Stimulated activated CD4-positive, alpha-beta T cell treated with anti-CD3 and anti-CD28 coated beads, Interleukin-1b, Interleukin-23, amount 100 ng/mL, for 1 hour (primary cell): ENCODE measurements at places on chromosomes 2 and 18.

DNA sequence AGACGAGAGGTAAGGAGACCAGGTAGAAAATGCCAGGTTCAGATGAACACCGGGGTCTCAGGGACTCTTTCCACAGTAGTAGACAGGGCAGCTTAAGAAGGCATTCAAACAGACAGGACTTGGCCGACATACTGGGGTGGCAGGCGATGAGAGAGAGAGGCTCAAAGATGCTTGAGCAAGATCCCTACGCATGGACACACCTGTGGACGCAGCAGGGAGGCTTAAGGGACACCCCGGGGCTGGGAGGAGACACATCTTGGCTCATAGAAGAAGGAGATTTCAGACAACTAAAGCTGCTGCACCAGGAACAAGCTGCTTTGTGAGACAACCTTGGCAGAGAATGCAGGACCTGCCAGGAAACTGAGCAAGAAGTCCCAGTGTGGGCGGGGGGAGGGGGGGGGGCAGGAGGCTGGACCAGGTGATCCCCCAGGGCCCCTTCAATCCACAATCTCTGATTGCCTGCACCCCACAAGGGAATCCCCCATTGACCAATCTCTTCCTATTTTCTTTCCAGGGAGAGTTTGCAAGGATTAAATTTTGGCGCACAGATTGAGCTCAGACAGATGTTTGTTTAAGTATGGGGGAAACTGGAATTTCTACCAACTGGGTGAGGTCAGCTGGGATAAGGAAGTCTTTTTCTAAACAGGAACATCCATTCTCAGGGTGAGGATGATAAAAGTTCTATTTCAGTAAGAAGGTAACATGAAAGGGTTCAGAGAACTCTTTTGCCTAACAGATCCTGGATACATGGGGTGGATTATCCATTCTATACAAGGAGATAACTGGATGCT lies 400.7 kb downstream of the NBAS start:
- DNase-seq, result no peak

GRCh38 chr2:69946351-69947324 lies 14.8 kb downstream of the ASPRV1 start:
- DNase-seq, result peak; percentile 13

GRCh38 chr2:95285542-95285932 lies 11.3 kb downstream of the PROM2 start:
- no peak for DNase-seq

- DNase-seq, result no peak
Measured at GRCh38 chr2:151543876-151544275, 134.2 kb downstream of the RIF1 start.

DNA sequence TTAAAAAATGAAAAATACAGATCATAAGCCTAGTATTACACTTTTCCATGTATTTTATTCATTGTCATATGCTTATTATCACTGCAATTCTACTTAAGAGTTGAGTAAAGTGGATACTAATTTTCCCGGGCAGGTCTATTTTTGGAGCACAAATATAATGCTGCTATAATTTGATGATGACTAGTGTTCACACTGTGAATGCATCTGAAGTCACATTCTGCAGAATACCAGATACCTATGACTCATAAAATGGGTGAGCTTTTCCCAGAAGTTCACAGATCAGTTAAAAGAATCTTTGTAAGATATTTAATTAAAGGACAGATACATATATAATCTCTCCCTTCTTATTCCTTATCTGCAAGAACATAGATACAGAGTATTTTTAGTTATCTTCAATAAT lies 79.8 kb upstream of the MC4R start:
- no peak for DNase-seq

DNA sequence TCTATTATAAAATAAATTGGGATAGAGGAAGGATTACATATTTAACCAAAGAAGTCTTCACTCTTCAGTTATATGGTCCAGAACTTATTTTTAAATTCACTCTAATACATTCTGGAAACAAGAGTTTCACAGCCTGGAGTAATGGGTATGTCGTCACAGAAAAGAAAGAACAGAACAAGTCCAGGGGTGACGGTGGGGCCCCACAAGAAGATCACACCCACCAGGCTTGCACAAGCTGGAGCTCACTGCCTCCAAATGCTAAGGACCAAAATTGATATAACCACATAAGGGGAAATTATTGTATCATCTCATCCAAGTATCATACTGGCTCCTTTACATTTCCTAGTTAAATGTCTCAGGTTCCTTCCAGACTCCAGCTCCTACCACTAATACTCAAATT lies 11.3 kb downstream of the LRPPRC start:
- DNase-seq, result no peak

- no peak for DNase-seq
Measured at GRCh38 chr2:60213865-60214625, 339.4 kb downstream of the BCL11A start.

- no peak for DNase-seq
Measured at GRCh38 chr2:105834931-105835330, 90.2 kb downstream of the NCK2 start.

GRCh38 chr2:219426068-219426443 lies 7.9 kb downstream of the DES start:
- no peak for DNase-seq

DNA sequence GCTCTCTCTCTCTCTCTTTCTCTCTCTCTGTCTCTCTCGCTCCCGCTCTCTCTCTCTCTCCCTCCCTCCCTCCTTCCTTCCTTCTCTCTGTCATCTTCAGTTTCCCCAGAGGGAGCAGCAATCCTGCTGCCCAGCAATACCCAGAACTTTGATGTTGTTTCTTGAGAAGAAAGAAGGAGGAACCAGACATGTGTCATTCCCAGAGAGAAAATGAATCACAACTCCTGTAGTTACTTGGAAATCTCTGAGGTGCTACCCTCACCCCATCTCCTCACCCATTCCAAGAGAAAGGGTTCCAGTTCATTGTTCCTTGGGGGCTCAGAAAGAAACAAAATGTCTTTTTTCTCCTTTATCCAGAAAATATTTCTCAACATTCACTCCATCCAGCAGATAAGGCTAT lies 449.1 kb downstream of the TNS1 start:
- no peak for DNase-seq

GRCh38 chr2:190501702-190502407 lies 32.7 kb downstream of the NEMP2 start:
- DNase-seq, result no peak

DNA sequence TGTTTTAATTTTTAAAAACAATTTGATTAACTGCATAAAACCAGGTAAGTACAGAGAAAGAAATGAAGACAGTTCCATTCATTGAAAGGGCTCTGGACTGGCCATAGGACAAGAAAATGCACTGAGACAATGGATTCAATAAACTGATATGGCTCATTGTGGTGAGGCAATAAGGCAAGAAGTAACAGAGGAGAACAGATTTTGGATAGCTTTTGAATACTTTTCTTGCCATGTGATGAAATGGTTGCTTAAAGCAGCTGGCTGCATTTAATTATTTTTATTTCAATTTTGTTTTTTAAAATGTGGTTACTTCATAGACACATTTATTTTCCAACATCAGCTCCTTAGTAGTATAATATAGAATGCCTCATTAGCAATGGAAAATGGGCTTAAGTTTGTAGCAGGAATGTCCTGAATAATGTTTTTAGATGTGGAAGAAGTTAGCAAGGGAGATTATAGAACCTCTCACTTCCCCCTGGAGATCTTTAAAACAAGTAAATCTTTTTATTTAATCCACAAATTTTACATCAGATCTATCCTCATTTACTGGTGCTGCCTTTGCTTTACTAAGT lies 646.9 kb upstream of the ZEB2 start:
- no peak for DNase-seq

DNA sequence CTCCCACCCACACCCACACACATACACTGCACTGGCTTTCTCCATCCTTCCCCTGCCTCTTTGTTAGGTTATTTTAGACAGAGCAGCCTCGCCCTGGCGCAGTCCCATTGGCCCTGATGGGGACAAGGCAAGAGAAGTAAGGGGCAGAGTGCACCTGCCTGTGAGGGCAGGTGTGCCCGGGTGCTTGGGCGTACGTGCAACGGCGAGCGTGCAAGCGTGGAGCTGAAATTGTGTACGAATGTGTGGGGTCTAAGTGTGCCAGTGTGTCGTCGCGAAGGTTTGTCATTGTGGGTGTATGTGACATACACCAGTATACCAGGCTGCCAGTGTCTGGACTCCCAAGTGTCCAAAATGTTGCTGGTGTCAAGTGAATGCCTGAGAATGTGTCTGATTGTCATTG lies 544 bp downstream of the LRATD1 start:
- no peak for DNase-seq

DNA sequence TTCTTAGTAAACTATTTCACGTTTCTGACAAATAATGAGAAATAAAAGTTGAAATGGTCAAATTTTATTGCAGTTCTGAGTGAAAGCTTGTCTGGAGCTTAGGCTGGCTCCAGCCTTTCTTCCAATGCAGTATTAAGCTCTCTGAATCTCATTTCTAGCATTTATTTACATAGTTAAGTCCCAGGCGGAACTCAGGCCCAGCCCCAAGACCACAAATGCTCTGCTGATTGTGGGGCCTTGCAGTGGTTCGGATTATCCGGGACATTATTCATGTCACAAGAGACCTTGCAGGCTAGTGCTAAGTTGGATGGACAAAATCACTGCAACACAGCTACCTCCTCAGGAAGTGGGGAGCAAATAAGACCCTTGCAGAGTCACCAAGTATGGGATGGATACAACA lies 2009.3 kb upstream of the CELF4 start:
- DNase-seq, result no peak

GRCh38 chr18:78579854-78580577 lies 399.6 kb upstream of the SALL3 start:
- no peak for DNase-seq

DNA sequence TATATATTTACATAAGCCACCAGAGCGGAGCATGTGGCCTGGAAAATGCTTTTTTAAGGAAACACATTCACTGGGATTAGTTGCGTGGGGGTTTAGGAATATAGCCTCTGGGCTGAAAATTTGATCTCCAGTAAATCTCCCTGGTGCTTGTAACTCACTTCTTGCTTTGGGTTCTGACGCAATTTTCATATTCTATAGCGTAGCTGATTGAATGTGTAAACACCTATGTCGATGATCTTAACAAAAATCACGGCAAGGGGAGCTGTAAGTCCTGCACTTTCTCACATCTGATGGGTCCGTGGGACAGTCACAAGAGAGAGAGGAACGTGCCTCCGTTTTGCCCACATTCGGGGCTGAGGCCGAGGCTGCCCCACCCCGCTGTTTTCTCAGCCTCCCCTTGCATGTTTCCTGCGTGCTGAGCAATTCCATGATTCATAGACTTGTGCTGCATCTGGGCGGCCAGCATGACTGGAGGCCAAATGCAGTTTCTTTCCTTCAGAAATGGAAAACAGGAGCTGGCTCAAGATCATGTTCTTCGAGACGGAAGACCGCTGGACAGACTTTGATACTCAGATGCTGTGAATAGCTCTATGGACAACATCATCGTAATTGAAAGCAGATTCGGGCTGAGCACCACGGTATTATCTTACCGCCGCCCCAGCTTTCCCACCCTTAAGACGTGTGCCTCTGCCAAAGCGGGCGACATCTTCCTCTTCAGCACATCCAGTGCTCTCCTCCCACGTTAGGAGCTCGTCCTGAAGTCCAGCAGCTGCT lies 109.2 kb downstream of the TMEM18 start:
- no peak for DNase-seq

- no peak for DNase-seq
Measured at GRCh38 chr18:24651434-24651833, 191.0 kb downstream of the HRH4 start.

DNA sequence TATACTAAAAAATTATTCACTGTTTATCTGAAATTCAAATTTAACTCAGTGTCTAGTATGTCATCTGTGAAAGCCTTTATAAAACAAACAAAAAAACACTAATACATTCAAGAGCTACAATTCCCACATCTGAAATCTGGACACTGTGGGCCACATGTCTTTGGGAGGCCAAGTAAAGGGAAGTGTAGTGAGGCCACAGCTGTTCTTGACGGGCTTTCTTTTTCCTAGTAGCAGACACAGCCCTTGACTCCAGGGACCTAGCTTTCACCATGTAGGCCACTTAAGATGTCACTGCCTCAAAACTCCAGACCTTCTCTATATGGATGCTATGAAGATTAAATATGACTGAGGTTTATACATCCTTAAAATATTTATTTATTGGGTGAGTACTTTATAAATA lies 91.1 kb downstream of the RBMS1 start:
- DNase-seq, result no peak

DNA sequence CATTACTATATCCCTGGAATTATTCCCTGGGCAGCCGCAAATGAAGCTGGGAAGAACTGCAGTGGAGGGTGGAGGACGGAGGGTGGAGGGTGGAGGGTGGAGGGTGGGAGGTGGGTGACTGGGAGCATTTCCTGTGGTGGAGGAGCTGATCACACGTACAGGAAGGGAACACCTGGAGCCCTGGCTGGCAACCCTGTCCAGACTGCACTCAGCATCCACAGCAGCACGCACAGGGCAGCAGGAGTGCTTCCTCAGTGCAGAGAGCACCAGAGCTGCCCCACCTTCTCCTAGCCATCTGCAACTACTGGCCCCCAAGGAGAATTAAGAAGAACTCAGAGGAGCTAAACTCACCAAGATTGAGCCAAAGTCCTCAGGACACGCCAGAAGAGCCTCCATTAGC lies 249.9 kb downstream of the EIPR1 start:
- DNase-seq, result no peak

DNA sequence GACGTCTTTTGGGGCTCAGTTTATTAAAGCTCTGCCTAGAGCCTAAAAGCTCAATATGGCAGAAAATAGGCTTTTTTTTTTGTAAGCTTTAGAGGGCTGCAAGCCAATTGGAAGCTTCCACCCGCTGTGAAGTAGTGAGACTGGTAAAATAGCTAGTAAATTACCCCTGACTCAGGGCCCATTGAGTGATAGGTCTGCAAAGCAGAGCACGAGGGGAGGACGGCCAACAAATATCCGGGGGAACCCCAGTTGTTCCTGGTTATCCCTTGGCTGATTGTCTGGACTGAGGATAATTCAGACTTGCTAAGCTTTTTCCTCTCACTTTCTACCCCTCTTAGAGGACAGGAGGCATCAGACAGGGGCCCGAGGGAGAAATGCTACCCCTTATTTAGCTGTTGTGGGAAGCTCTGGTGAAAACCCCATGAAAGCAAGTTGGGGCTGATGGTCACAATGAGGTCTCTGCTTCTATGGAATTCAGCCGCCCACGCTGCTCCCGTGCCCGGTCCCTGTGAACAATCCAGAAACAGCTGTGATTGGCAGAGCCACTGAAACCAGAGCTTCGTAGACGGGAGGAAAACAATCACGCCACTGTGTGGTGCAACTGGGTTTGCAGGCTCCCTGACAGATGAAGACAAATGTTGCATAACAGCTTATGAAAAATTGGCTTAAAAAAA lies 141.9 kb upstream of the LGALSL start:
- no peak for DNase-seq

- no peak for DNase-seq
Measured at GRCh38 chr2:74093840-74094239, 53.9 kb downstream of the BOLA3 start.

DNA sequence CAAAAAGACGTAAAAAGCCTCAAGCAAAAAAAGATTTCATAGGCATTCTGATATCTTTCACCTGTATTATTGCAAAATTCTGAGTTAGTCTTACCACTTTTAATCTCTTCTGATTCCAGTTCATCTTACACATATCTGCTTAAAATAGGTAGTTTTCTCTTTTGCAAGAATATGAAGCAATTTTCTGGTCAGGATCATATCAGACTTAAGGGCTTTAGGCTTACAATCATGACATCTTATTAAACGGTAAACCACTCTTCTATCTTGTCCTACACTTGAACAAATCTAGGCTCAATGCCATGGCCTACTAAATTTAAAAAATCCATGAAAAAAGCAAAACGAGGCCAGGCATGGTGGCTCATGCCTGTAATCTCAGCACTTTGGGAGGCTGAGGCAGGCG lies 50.1 kb upstream of the GAREM1 start:
- no peak for DNase-seq

- DNase-seq, result no peak
Measured at GRCh38 chr2:181977661-181978350, 7.8 kb upstream of the PPP1R1C start.
